ENCODE measurements at places on chromosomes 1 and 21.

DNA sequence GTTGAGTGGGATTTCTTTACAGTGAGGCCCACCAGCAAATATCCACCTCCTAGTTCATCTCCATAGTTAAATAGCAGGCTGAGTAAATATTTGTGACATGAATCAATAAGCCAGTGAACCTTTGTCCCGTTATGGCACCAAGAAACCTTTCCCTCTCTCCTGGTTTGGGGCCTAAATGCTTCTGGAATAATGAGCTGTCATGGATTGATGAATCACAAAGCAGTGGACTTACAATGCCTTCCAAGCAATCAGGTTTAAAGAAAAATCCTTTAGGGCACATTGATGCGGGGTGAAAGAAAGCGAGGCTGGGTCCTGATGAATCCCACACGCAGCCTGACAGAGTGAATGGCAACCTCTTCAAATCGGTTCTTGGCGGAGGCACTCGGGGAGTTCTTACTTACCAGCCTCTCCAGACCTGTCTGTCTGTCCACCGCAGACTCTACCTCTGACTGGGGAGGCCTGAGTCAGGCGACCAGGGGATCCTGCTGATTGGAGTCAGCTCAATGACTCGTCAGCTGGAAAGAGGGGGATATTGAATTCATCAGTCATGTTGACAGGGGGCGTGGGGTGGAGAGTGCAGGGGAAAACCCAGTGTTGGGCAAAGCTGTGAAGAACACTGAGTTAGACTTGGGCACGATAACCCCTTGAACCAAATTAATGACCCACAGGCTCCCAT, 247.3 kb downstream of the PLPP3 start:
- DNase-seq, result no peak

GRCh38 chr1:153374071-153374470, 1.4 kb downstream of the S100A12 start:
- DNase-seq, result no peak

- peak; percentile 23 for DNase-seq
These were observed 186.8 kb downstream of the SMYD3 start for GRCh38 chr1:246320286-246320685.

DNA sequence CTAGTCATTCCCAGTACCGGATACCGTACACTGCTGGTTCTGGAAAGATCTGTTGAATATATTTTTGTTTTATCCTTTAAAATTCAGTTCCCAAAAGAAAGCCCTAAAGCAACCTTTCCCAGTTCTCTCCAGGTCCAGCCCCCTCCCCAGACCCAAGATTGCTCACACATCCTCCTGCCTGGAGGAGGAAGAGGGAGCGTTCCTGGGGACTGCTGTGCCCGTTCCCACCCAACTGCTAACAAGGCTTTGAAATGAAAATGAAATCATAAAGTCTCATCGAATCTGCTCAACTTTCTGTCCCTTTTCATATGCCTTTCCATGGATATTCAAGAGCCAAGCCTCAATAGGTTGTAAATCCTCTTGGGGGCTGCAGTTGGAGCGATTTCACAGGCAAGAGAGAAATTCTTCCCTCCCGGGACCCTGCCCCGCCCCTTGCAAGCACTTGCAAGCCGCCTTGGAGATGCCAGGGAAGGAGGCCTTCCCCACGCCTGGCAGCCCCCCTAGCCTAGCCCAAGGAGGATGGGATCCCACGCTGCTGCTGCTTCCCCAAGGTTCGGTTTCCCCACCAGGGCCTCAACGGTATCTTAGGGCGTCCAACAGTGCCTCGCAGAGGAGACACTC, 113.2 kb upstream of the CACHD1 start:
- DNase-seq, result no peak

DNA sequence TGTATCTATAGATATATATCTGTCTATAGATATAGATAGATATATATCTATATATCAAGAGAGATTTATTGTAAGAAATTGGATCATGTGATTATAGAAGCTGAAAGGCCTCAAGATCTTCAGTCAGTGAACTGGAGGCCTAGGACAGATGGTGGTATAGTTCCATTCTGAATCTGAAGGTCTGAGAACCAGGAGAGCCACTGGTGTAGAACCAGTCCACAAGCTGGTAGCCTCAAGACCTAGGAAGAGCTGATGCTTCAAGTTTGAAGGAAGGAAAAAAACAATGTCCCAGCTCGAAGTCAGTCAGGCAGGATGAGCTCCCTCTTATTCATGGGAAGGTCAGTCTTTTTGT, 213.2 kb upstream of the JUN start:
- no peak for DNase-seq

DNA sequence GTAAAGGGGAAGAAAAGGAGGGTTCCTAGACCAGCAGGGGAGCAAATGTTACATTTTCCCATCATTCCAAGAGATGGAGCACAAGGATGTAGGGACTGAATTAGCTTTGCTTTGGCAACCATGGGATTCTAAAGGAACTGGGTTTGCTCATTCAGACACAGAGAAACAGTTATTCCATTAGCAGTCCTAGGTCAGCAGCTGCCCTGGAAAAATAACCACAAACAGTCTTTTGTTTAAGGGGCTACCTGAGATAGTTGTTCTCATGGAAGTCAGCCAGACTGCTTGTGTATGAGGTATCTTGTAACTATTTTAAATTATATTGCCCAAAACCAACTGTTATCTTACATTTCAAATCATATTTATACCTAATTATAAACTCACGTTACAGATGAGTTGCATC, 58.4 kb upstream of the VCAM1 start:
- no peak for DNase-seq

- no peak for DNase-seq
These were observed 36.7 kb upstream of the LHX4 start for GRCh38 chr1:180193141-180194047.

DNA sequence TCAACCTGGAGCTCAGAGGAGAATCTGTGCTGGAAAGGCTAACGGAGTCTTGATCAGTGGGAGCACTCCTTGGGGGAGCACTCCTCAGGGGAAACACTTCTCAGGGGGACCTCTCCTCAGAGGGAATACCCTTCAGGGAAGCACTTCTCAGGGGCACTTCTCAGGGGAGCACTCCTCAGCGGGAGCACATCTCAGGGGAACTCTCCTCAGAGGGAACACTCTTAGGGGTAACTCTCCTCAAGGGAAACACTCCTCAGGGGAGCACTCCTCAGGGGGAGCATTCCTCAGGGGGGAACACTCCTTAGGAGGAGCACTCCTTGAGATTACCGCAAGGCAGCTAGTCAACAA, 41.2 kb downstream of the CD2 start:
- DNase-seq, result no peak

- DNase-seq, result peak; percentile 57
These were observed 30.7 kb upstream of the CD34 start for GRCh38 chr1:207941665-207942064.

DNA sequence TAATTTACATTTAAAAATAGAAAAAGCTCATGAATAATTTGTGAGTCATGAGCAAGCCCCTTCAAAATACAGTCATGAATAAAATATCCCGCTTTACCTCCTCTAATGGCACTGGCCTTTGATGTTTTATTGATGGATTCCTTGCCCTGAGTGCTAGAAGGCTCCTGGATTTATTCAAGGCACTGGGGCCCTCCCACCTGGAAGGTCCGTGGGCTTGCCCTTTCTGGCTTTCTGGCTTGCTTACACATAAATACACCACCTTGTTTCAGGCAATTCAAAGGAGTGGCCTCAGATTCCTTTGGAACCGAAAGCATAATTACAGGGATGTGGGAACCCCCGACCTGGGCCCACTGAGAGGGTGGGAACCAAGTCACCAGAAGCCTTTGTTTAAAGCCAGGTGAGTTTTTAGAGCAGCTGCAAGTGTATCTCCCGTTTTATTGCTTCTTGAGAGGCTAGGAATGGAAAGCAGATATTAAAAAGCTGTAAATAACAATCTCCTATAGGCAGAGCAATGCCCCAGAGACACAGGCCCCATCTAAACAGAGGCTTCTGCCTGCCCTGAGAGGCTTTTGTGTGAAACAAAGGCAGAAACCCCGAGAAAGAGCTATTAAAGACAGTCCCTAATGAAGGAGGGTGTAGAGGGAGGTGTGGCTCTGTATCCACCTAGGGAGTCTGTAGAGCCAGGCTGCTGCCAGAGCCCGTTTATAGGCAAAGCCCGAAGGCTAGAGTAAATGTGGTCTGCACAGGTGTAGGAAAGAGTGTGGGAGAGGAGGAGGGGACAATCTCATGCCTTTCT, 126.4 kb downstream of the FAM78B start:
- no peak for DNase-seq

GRCh38 chr21:31186916-31187315, 148.6 kb upstream of the KRTAP19-8 start:
- no peak for DNase-seq

DNA sequence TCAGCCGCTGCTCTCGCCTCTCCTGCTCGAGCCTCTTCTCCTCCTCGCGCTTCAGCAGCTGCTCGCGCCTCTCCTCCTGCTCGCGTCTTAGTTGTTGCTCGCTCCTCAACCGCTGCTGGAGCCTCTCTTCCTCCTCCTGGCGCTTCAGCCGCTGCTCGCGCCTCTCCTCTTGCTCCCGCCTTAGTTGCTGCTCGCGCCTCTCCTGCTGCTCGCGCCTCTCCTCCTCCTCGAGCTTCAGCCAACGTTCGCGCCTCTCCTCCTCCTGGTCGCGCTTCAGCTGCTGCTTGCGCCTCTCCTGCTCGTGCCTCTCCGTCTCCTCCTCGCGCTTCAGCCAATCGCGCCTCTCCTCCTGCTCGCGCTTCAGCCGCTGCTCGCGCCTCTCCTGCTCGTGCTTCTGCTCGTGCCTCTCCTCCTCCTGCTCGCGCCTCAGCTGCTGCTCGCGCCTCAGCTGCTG, 3.7 kb downstream of the TCHH start:
- peak; percentile 23 for DNase-seq

DNA sequence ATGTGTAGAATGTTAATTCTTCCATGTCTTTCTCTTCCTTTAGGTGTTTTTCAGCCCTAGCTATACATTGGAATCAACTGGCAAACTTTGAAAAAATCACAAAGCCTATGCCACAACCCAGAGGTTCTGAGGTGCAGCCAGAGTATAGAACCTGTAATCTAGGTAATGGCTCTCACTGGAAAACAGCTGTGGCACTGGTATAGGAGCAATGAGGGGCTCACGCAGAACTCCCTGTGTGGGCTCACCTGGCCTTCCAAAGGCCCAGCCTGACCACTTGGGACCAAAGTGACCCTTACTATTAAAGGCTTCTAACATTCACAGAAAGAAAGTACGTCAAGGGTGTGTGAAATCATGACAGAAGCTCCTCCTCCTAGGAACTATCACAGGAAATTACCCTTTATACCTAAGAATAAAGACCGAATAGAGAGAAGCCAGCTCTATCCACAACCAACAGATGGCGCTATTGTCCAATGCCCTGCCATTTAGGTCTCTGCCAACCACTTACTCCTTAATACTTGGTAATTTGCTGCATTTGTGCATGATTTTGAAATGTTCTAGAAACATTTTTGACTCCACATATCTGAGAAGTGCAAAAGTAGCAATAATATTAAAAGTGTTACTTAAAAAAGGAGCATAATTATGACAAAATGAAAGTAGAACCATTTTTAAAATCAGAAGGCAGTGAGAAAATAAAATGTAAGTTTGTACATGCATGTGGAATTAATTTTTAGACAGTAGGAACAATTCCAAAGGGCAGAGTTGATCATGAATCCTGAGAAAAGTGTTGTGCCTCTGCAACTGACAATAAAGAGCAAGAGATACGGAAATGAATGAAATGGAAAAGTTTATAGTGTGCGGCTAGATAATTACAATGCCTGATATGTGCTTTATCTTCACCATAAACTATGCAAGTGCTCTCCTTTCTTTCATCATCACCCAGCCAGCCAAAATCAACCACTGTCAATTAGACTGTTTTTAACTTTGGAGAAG, 93.1 kb upstream of the HAO2 start:
- DNase-seq, result peak; percentile 65

- DNase-seq, result no peak
These were observed 3.9 kb downstream of the KPNA6 start for GRCh38 chr1:32111789-32112188.

- peak; percentile 98 for DNase-seq
These were observed 11.7 kb upstream of the ENO1 start for GRCh38 chr1:8889925-8890785.

DNA sequence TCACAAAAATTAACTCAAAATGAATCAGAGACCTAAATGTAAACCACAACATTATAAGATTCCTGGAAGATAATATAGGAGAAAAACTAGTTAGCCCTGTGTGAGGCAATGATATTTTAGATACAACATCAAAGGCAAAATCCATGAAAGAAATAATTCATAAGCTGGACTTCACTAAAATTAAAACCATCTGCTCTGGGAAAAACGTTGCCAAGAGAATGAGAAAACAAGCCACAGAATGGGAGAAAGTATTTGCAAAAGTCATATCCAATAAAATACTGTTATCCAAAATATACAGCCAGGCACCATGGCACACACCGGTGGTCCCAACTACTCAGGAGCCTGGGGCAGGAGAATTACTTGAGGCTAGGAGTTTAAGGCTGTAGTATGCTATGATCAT, 70.3 kb downstream of the SYF2 start:
- DNase-seq, result peak; percentile 69

DNA sequence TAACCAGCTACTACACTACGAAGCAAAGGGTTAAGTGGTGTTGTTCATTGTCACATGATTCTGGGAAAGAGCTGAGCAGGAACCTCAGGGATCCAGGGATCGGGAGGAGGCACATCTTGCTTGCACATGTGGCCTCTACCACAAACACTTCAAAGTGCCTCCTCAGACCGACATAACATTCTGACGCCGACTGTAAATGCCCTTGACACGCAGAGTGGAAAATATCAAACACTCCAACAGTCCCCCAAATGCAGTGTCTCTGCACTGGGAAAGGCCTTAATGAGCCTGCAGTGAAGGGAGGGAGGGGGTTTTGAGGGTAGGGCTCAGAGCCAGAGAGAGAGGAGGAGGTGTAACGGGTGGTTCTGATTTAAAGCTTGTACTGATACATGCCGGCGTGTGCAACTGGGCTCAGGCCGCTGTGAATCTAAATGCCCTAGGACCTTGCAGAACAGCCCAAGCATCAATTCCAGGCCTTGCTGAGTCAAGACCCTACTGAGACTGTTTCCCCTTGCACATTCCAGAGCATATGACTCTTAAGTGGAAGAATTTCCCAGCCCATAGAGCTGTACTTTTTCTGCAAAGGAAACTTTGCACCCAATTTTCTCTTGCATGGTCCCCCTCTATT, 163.7 kb downstream of the NTMT2 start:
- peak; percentile 92 for DNase-seq

GRCh38 chr1:22553991-22554522, 9.2 kb upstream of the EPHA8 start:
- no peak for DNase-seq

GRCh38 chr1:202343652-202344349, 2.1 kb upstream of the UBE2T start:
- DNase-seq, result peak; percentile 22

- DNase-seq, result no peak
These were observed 51.0 kb downstream of the SELENOF start for GRCh38 chr1:86862920-86863319.

- DNase-seq, result no peak
These were observed 28.9 kb downstream of the ARHGEF16 start for GRCh38 chr1:3483380-3483779.

GRCh38 chr1:104195395-104195794, 445.7 kb downstream of the AMY1C start:
- no peak for DNase-seq

GRCh38 chr1:231584117-231584516, 42.5 kb upstream of the DISC1 start:
- peak; percentile 71 for DNase-seq

- no peak for DNase-seq
These were observed 770 bp upstream of the RC3H1 start for GRCh38 chr1:174022976-174023277.
